ENCODE measurements at places on chromosomes 12 and 14.

DNA sequence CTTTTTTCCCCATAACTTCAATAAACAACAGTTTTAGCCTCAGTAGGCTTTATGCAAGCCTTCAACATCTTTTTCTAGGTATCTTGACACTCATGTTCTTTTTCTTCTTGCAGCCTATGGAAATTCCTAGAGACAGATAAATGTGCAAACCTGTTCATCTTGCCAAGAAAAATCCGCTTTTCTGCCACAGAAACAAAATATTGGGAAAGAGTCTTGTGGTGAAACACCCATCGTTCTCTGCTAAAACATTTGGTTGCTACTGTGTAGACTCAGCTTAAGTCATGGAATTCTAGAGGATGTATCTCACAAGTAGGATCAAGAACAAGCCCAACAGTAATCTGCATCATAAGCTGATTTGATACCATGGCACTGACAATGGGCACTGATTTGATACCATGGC, 295.9 kb downstream of the ZFP36L1 start:
- DNase-seq = no peak

GRCh38 chr14:90300611-90301047, 31.1 kb downstream of the NRDE2 start:
- DNase-seq = no peak

- no peak for DNase-seq
Measured at GRCh38 chr12:101042211-101042610, 167.8 kb downstream of the SLC5A8 start.

DNA sequence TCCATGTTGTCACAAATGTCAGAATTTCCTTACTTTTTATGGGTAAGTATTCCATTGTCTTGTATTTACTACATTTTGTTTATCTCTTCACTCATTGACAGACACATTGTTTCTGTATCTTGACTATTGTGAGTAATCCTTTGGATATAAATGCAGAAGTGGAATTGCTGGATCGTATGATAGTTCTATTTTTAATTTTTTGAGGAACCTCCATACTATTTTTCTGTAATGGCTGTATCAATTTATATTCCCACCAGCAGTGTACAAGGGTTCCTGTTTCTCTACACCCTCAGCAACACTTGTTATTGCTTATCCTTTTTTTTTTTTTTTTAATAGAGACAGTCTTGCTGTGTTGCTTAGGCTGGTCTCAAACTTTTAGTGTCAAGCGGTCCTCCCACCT, 3.5 kb upstream of the KICS2 start:
- DNase-seq = no peak

GRCh38 chr14:68173227-68173972, 353.8 kb downstream of the RAD51B start:
- DNase-seq = no peak

- DNase-seq = no peak
Measured at GRCh38 chr12:53871367-53871766, 67.3 kb upstream of the HOXC13 start.

- no peak for DNase-seq
Measured at GRCh38 chr14:96149131-96149530, 55.5 kb upstream of the BDKRB2 start.

GRCh38 chr12:12214635-12215131, 52.2 kb downstream of the LRP6 start:
- no peak for DNase-seq

GRCh38 chr14:20412411-20412810, 890 bp downstream of the TEP1 start:
- no peak for DNase-seq

DNA sequence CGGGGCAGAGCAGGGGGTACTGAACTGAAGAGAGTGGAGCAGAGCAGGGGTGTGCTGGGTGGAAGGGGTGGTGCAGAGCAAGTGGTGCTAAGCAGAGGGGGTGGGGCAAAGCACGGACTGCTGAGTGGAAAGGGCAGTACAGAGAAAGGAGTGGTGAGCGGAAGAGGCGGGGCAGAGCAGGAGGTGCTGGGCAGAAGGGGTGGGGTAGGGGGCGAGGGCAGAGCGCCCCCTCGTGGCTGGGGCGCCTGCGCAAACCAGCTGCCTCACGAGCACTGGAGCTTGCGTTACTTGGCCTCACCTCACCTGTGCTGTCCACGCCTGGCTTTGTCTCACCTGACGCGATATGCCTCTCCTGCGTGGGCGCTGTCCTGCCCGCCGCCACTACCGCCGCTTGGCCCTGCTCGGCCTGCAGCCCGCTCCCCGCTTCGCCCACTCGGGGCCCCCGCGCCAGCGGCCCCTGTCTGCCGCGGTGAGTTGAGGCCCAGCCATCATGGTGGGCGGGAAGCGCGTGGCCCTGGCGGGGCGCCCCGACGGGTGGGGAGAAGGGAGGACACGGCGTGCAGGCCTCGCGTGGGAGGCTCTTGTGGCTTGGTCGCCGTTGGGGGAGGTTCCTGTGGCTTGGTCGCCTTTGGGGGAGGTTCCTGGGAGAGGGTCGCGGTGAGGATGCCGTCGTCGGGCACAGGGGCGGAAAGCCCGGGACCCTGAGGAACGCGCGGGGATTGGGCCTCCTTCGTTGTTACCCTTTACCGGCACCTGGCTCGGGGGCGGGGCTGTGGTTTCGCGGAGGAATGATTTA, at the start of gene COX8C:
Gene COX8C (plus strand): TSS at position 257 of the 796 bp plus-strand sequence. CDS start 87 bp downstream, at position 344.
- no peak for DNase-seq

GRCh38 chr12:96238336-96239047, 44.3 kb downstream of the ELK3 start:
- DNase-seq = no peak

- no peak for DNase-seq
Measured at GRCh38 chr14:104734991-104735779, 11.2 kb downstream of the ADSS1 start.
